ENCODE measurements at places on chromosomes 12 and 14. TPM values are rescaled to one million over a fixed set of nuclear protein-coding genes. Genes with fewer than 3 reads are reported as not detected.

GRCh38 chr14:65791191-65791981 is 378.9 kb downstream of the FUT8 start:
- H3K27ac ChIP-seq, result no peak overlapping the region
- peak; percentile 38 for DNase-seq
- H3K4me1 ChIP-seq, result no peaks in the 10 kb centered on the region
- H3K36me3 ChIP-seq, result no peaks in the 10 kb centered on the region

DNA sequence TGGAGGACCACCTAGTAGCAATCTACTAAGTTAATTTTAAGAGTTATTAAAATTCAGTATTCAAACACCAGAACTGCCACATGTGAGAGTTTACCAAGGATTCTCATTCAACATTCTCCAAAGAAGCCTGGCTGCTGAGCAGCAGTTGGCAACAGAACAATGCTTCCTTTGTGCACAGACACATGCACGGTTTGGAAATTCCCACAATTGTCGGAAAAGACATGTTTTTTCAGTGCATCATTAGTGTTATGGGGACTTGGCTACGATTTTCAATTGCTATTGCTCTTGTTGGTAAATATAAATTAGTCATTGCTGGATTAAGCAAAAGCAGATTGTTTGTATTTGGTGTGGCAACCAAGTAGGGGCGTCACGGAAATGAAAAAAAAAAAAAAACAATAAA is 22.2 kb downstream of the ST8SIA1 start:
- H3K4me3 ChIP-seq, result no peak overlapping the region
- H3K4me1 ChIP-seq, result no peaks in the 10 kb centered on the region
- H3K27ac ChIP-seq, result no peak overlapping the region
- H3K27me3 ChIP-seq, result peaks cover 12% of the 10 kb centered on the region
- no peaks in the 10 kb centered on the region for H3K36me3 ChIP-seq

DNA sequence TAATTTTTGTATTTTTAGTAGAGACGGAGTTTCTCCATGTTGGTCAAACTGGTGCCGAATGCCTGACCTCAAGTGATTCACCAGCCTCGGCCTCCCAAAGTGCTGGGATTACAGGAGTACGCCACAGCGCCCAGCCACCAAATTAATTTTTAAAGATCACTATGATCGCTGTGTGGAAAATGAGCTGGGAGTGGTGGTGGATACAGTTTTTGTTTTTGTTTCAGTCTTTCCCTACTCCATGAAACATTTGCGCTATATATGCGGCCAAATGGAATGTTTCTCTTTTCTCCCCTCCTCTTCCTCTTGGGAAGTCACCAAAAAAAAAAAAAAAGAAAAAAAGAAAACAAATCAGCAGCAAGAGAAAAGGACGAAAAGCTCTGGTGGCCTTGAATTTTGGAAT is 20.8 kb upstream of the P2RX4 start:
- no peaks in the 10 kb centered on the region for H3K27me3 ChIP-seq
- peaks cover 3% of the 10 kb centered on the region for H3K4me1 ChIP-seq
- no peak overlapping the region for H3K27ac ChIP-seq

DNA sequence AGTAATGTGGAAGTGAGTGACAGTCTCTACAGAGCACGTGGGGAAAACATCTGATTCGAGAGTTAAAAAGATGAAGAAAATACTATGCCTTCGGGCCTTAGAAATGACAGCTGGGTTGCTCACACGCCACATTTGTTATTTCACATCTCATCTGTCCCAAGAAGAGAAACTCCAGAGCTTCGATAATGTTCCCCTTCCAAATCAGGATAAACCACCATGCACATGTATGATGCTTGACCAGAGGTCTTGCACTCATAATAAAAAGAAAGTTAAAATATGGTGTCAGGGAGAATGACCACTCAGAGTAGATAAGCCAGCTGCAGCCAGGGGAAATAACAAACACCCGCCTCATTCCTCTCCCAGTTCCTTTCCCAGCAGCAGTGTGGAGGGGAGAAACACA is 34.6 kb downstream of the NIN start:
- H3K4me3 ChIP-seq, result no peak overlapping the region
- DNase-seq, result no peak
- peaks cover 23% of the 10 kb centered on the region for H3K36me3 ChIP-seq
- H3K4me1 ChIP-seq, result peaks cover 66% of the 10 kb centered on the region
- no peaks in the 10 kb centered on the region for H3K27me3 ChIP-seq
- no peak overlapping the region for H3K27ac ChIP-seq

DNA sequence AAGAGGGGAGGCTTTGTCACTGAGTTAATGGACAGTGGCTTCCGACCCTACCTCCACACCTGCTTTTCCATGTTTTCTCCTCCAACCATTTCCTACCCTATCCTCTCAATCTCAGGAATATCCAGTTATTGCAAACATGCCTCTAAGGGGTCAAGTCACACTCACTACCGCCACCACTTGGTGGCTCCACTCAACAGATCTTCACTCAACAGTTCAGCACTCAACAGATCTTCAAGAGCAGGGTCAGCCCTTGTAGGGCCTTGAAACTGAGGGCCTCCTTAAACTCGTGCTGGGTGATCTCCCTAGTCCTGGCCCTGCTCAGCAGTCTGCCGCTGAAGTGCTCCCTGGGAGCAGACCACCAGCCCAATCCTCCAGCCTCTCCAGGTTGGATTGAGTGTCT is 14.2 kb downstream of the ZNF641 start:
- H3K27me3 ChIP-seq, result no peaks in the 10 kb centered on the region
- H3K27ac ChIP-seq, result no peak overlapping the region
- DNase-seq, result peak; percentile 7
- H3K4me1 ChIP-seq, result peaks cover 12% of the 10 kb centered on the region
- peaks cover 14% of the 10 kb centered on the region for H3K36me3 ChIP-seq
- H3K4me3 ChIP-seq, result no peak overlapping the region

- H3K27ac ChIP-seq, result no peak overlapping the region
- no peaks in the 10 kb centered on the region for H3K36me3 ChIP-seq
- H3K4me3 ChIP-seq, result no peak overlapping the region
- H3K27me3 ChIP-seq, result no peaks in the 10 kb centered on the region
- DNase-seq, result no peak
- no peaks in the 10 kb centered on the region for H3K4me1 ChIP-seq
Measured at GRCh38 chr14:37083599-37083998, 88.8 kb downstream of the SLC25A21 start.

GRCh38 chr14:74582910-74583581 is 29.0 kb downstream of the LTBP2 start:
- H3K36me3 ChIP-seq, result no peaks in the 10 kb centered on the region
- peaks cover 24% of the 10 kb centered on the region for H3K4me1 ChIP-seq
- DNase-seq, result no peak
- H3K4me3 ChIP-seq, result no peak overlapping the region
- peaks cover 8% of the 10 kb centered on the region for H3K27me3 ChIP-seq

DNA sequence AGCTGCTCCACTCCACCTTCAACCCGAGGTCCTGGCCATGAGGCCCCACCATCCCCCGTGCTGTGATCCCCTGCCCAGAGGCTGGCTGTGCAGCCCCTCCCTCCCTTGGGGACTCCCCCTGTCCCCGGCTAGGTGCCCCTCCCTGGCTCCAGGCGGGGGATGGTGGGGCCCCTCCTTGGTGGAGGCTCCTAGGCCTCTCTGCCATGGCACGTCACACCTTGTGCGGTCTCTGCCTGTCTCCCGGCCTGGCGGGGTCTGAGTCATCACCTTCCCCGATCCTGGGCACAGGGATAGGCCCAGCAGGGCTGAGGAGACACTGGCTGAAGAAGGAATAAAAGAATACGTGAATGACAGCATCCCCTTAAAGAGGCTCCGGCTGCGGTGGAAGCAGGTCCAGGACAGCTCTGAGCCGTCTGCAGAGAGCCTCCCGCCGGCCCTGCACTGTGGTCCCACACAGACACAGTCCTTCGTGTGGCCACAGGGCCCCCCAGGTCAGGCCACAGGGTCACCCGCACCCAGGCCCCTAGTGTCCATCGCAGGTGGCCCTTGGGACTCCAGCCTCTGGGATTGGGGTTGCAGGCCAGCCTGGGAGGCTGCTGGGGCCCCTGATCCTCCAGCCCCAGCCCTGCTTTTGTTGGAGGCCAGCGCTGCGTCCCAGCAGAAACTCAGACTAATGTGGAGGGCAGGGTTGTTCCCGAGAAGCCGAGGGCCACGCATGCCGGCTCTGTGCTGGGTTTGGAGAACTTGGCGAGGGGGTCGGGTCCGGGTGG is 43.6 kb downstream of the KIF26A start:
- no peaks in the 10 kb centered on the region for H3K4me1 ChIP-seq
- no peaks in the 10 kb centered on the region for H3K27me3 ChIP-seq
- H3K27ac ChIP-seq, result no peak overlapping the region
- DNase-seq, result no peak
- H3K4me3 ChIP-seq, result no peak overlapping the region

DNA sequence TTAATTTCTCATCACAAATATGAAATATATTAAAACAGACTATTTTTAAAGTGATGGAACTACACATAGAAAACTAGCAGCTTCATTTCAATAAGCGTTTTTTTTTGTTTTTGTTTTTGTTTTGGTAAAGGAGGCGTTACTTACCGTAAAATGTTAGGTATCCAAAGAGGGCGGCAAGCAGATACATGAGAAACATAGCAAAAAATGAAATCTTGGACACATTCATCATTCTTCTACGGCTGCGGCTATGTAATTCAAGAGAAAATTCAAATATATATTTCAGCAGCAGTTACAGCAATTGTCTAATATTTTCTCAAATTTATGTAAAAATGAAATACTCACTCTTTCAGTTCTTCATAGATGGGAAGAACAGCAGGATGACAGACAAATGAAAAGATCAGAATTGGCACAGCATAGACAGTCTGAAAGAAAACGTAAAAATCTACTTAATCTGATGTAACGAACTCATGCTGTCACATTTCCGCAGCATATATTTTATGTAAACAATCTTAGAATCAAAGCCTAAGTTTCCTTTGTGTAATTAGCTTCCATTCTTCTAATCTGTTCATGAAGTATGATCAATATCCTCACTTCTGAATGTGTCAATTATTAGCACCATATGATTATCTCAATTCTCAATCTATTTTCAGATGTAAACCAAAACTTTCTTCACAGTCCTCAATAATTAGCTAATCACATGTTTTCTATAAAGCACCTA is 8.8 kb downstream of the SLC38A2 start:
- H3K36me3 ChIP-seq, result peaks cover 91% of the 10 kb centered on the region
- no peaks in the 10 kb centered on the region for H3K27me3 ChIP-seq
- peak overlapping the region; percentile 55 for H3K27ac ChIP-seq

DNA sequence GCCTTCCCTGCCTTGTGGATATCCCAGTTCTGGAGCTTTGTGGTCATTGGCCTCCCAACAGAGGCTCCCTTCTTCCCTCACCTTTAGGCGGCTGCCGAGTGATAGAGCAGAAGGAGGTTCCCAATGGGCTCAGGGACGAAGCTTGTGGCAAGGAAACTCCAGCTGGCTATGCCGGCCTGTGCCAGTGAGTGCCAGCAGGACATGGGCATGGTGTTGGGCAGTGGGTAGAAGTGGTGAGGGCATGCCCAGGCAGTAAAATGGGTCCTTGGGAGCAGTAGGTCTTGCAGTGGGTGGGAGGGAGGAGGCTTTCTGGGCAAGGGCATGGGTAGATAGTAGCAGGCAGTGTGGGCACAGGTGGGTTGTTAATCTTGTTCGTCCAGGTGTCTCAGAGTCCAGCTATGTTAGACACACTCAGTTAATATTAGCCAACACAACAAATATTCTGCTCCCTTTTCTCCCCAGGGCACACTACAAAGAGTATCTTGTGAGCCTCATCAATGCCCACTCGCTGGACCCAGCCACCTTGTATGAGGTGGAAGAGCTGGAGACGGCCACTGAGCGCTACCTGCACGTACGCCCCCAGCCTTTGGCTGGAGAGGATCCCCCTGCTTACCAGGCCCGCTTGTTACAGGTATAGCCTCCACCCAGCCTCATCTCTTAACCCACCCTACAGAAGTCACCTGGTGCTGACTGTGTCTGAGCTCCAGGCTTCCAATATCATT is 1.1 kb upstream of the IRF9 start:
- peaks cover 67% of the 10 kb centered on the region for H3K36me3 ChIP-seq
- peak overlapping the region; percentile 99 for H3K27ac ChIP-seq
- DNase-seq, result no peak
- H3K4me1 ChIP-seq, result peaks cover 37% of the 10 kb centered on the region
- H3K4me3 ChIP-seq, result no peak overlapping the region
- no peaks in the 10 kb centered on the region for H3K27me3 ChIP-seq

GRCh38 chr12:105793421-105793820 is 345.3 kb downstream of the NUAK1 start:
- no peak overlapping the region for H3K4me3 ChIP-seq
- H3K27ac ChIP-seq, result no peak overlapping the region
- H3K27me3 ChIP-seq, result peaks cover 7% of the 10 kb centered on the region
- no peak for DNase-seq
- H3K36me3 ChIP-seq, result no peaks in the 10 kb centered on the region
- H3K4me1 ChIP-seq, result no peaks in the 10 kb centered on the region

GRCh38 chr14:68392393-68393141 is 400.3 kb downstream of the ZFP36L1 start:
- no peak overlapping the region for H3K27ac ChIP-seq
- H3K27me3 ChIP-seq, result no peaks in the 10 kb centered on the region
- peak; percentile 20 for DNase-seq
- no peak overlapping the region for H3K4me3 ChIP-seq

GRCh38 chr12:22866406-22866805 is 241.4 kb downstream of the ETNK1 start:
- DNase-seq, result no peak
- no peaks in the 10 kb centered on the region for H3K36me3 ChIP-seq
- peaks cover 5% of the 10 kb centered on the region for H3K27me3 ChIP-seq
- H3K27ac ChIP-seq, result no peak overlapping the region
- H3K4me3 ChIP-seq, result no peak overlapping the region
- H3K4me1 ChIP-seq, result no peaks in the 10 kb centered on the region

GRCh38 chr14:77880056-77880455 is 80.1 kb downstream of the ADCK1 start:
- DNase-seq, result no peak
- no peaks in the 10 kb centered on the region for H3K4me1 ChIP-seq
- H3K36me3 ChIP-seq, result peaks cover 13% of the 10 kb centered on the region
- H3K4me3 ChIP-seq, result no peak overlapping the region

DNA sequence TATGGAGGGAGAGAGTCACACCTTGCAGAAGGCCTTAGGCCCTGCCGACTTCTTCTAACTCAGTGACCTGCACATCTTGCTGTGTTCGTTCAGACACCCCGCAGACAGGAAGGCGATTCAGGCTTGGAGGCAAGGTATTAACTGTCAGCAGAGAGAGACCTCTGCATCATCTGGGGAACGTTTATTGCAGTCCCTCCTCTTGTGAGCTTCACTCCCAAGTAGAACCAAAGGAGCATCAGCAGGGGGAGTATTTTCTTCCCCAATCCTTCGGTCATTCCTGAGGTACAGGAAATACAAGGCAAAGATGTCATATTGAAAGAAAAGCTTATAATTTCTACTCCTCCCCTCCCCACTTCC is 217.9 kb downstream of the CRADD start:
- DNase-seq, result no peak
- H3K4me3 ChIP-seq, result no peak overlapping the region
- H3K36me3 ChIP-seq, result no peaks in the 10 kb centered on the region

- no peak for DNase-seq
- peaks cover 30% of the 10 kb centered on the region for H3K4me1 ChIP-seq
- peaks cover 87% of the 10 kb centered on the region for H3K27me3 ChIP-seq
- no peak overlapping the region for H3K4me3 ChIP-seq
Measured at GRCh38 chr14:60643141-60643462, 6.2 kb downstream of the SIX1 start.

ASPG gene
- total RNA-seq, result not detected

ABHD4 gene
- total RNA-seq, result 8.6 TPM

RASSF8 gene
- not detected for total RNA-seq

PGF gene
- 0.45 TPM for total RNA-seq

IL26 gene
- total RNA-seq, result not detected

HCAR3 gene
- total RNA-seq, result not detected

KITLG gene
- not detected for total RNA-seq

TEX22 gene
- total RNA-seq, result 1.2 TPM

DNAI7 gene
- total RNA-seq, result not detected

All from activated CD8-positive, alpha-beta T cell treated with anti-CD3 and anti-CD28 coated beads for 36 hours (primary cell).